ENCODE measurements at places on chromosomes 2 and 18. TPM values are rescaled to one million over a fixed set of nuclear protein-coding genes. Genes with fewer than 3 reads are reported as not detected.

The ZNF24 gene
- 32.4 TPM for total RNA-seq

The CHRND gene
- not detected for total RNA-seq

The CAPN14 gene
- 0.83 TPM for total RNA-seq

The SERPINB13 gene
- 18.5 TPM for total RNA-seq

The SPDYA gene
- 0.42 TPM for total RNA-seq

The CYP20A1 gene
- total RNA-seq: 11.9 TPM
